ENCODE measurements at places on chromosomes 3 and 15.

DNA sequence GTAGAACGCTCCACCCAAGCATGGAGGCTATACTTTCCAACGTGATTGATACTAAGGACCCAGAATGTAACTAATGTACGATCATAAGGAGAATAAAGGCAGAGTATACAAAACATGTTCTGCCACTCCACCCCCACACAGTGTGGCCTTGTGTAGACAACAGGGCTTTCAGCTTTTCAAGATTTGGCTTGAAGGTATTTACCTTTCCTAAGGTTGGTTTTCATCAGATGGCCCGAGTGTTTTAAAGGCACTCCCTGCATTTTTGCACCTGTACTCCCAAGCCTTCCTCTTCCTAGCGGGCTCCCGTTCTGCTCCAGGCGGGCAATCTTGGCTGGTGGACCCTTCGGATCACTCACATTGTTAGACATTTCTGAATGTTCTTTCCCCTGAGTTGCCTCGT is 4.6 kb downstream of the SATB1 start:
- DNase-seq, result no peak

DNA sequence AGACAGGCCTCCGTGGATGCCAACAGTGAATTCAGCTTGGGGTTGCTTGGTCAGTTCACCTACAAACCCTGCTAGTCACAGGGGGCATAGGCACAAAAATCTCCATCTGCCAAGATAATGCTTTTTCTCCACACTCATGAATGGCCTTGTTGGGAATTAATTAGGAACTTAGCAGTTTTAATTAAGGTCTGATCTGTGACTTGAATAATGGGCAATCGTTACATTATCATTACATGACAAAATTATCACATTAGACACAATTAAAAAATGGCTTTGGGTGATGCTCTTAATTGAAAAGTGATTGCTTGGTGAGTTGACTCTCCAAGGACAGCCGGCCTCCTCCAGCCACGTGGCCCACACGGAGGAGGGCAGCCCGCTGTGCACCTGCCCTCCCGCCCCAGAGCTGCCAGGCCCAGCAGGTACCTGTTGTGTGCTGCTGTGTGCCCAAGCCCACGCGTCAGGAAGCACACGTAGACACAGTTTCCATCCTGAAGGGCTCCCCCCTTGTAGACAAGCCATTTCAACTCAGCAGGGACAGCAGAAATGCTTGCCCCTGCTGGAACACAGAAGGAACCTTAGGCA is 274.2 kb downstream of the OCA2 start:
- DNase-seq, result no peak

DNA sequence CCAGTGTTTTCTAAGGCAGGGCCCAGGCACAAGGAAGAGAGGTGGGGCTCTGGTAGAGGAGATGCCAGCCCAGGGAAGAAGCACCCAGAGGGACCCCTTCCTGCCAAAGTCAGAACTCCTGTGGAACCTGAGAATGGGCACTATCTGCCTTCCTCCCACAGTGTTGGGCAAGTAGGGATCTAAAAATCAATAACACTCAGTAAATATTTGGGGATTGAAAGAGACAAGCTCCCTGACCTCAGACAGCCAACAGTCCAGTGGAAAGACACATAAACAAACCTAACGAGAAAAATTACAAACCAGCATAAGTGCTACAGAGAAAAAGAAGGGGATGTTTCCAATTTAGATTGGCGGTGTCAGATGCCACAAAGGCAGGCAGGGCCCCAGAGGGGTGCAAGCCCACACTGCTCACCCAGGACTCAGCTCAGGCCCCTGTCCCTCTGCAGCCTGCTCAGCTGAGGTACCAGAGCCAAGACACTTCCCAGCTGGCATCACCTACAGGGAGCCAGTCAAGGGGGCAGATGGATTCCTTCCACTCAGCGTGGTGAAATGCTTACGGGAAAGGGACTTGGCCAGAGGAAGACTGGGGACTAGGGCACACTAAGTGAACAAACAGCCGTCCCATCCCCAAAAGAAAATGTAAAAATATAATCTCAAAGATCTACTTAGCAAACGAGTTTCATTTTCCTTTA is 15.9 kb downstream of the ADCY5 start:
- DNase-seq, result no peak

GRCh38 chr15:62966294-62967078 is 76.1 kb upstream of the TPM1 start:
- no peak for DNase-seq

DNA sequence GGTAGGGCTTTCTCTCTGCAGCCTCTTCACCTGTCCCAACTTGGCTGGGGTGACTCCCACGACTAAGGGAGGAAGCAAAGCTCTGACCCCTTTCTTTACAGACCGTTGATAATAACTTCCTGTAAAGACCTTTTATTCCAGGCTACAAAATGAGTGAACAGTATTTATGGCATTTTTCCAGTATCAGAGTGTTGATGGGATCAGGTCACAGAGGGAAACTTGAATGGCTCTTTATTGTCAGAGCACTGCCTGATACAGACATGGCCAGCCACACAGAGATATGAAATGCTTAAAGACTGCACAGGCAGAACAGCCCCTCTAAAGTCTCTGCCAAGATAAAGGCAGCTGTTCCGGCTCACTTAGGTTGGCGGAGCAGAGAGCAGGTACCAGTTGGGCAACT is 1033.9 kb upstream of the NR2F2 start:
- no peak for DNase-seq

DNA sequence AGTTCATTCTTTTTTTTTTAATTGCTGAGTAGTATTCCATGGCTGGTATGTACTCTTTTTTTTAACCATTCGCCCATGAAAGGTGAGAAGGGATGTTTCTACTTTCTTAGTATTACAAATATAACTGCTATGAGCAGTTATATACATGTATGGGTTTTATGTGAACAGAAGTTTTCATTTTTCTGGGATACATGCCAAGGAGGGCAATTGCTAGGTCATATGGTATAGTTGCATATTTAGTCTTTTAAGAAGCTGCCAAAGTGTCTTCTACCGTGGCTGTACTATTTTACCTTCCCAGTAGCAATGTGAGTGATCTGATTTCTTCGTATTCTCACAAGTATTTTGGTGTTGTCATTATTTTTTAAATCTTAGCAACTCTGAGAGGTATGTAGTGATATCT is 11.2 kb upstream of the KLHL40 start:
- DNase-seq, result no peak

GRCh38 chr15:27768732-27769475 is 330.2 kb downstream of the OCA2 start:
- no peak for DNase-seq

- no peak for DNase-seq
Observed at GRCh38 chr15:90988296-90988695, 6.0 kb downstream of the PRC1 start.

- DNase-seq, result peak; percentile 16
Observed at GRCh38 chr3:53375019-53375418, 27.7 kb upstream of the DCP1A start.

DNA sequence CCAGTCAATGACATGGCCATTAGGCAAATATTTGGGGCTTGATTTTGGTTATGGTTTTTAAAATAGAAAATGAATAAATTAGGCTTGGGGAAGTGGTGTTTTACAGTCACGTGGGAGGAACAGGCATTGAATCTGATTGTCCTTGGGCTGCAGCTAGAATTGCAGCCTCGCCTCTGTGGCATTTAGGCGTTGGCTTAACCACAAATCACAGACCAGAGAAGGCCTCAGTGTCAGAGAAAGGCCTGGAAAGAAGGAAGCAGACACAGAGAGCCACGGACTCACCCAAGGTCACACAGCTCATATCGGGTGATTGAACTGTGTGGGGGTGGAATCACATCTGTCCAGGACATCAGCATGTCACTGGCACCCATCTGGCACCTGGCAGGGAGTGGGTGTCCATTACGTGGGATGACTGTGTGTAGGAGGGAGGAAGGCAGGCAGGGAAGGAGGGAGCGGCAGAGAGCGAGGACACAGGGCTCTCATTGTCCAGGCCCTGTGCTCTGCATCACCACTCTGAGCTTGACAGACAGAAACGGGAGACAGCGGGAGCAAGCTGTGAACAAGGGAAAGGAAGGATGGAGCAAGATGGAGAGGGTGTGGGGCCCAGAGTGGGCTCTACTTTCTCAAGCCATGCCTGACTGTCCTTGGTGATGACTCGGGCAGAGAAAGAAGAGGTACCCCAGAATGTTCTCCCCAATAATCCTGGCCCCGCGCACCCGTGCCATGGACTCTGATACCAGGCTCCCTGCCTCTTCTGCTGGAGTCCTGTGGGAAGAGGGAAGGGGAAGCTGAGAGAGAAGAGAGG is 186.4 kb downstream of the FAM43A start:
- no peak for DNase-seq

DNA sequence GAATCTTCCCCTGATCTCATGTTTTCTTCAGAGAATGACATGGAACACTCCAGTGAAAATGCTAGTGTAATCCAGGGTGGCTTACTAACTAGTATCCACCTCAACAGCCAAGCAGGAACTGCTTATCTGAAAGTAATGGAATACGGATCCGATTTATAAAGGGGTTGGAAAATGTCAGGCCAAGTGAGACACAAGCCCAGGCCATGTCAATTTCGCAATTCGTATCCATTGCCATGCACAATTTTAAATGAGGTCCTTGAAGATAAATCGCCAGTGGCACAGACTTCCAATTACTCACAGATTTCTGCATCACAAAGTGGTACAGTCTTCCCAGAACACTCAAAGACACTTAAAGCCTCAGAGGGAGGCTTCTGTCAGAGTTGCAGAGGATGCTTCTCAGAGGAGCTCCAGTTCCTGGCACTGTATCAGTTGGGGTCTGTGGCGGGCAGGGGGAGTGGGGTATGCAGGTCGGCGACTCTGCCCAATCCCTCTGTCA is 16.5 kb upstream of the FAM240A start:
- no peak for DNase-seq

DNA sequence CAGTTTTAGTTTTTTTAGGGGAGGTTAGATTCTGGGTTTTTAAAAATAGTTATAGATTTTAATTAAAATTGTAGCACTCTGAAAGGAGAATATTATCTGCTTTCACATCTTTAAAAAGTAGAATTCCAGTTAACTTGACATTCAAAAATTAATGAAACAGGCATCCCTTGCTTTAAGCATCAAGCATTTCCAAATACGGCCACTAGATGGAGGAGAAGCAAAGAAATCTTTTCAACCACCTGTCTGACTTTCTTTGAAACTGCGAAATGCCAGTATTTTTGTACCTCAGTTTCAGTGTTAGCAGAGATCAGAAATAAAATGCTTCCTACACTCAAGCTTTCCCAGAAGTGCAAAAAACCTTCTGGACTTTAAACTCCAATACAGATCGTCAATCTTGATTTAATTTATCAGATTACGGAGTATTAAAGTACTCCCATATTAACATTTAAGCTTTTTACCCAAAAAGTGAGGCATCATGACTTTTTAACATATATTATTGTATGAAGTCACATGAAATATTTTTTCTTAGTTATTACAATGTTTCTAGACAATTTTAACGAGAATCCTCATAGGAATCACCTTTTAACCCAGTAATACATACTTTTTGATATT is 153.3 kb downstream of the P3H2 start:
- DNase-seq, result no peak

GRCh38 chr15:45378913-45379262 is 544 bp upstream of the GATM start:
- no peak for DNase-seq

All from stimulated activated CD8-positive, alpha-beta memory T cell treated with anti-CD3 and anti-CD28 coated beads, Interleukin-12 subunit alpha, Interleukin-12 subunit beta, amount 100 ng/mL, for 1 hour (primary cell).